ENCODE measurements at places on chromosomes 13 and 19.

- no peak for DNase-seq
These were observed 1.1 kb downstream of the RUBCNL start for GRCh38 chr13:46385946-46386345.

- DNase-seq = no peak
These were observed 32.1 kb downstream of the PPP2R1A start for GRCh38 chr19:52221831-52222375.

DNA sequence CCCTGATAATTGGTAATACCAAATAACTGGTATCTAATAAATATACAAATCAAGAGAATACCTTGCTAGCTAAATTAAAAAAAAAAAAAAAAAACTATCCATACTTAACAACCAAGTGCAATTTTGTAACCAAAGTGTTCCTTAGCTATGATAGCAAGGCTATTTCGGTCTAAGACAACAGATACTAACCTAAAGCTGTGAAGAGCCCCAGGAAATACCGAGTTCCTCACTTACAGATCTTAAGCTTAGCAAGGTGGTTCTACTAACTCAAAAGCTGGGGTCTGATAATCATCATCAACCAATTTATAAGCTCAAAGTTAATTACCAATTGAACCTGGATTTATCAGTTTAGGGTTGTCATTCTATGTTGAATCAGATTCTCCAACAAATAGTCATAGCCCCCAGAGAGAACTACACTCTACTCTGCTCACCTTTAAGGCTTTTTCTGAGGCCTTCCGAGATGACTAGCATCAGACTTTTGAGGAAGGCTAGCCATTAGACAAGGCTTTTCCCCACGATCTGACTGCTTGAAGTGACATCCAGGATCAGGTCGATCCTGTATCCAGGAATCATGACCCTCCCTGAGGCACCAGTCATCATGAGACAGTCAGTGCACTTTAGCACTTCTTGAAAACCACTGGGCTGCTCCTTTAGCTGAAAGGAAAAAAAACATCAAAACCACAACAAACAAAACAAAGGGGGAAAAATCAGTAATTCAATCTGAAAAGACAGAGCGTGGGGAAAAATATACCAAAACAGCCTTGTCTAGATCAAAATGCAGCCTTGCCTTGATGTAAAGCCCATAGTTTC lies 31.9 kb downstream of the INTS6 start:
- DNase-seq = no peak

DNA sequence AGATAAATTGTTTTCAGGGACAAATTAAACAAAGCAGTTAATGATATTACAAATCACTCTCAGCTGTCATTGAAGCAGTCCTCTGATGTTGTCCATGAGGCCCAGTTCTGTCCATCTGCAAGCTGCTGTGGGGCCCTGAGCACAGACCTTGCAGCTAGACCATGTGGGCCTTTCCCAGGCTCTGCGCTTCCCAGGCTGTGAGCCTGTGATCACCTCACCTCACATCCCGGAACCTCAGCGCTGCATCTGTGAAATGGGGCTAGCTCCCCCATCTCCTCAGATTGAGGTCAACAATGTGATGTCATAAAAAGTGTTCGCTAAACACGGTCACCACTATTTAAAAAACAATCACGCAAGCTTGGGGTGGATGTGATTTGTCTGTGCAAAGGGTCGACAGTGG lies 51.9 kb upstream of the UQCRFS1 start:
- DNase-seq = no peak

GRCh38 chr13:106753251-106753650 lies 185.3 kb upstream of the ARGLU1 start:
- no peak for DNase-seq
